Activated CD4-positive, alpha-beta T cell treated with anti-CD3 and anti-CD28 coated beads for 1 hour (primary cell): ENCODE measurements at places on chromosomes 3 and 15.

DNA sequence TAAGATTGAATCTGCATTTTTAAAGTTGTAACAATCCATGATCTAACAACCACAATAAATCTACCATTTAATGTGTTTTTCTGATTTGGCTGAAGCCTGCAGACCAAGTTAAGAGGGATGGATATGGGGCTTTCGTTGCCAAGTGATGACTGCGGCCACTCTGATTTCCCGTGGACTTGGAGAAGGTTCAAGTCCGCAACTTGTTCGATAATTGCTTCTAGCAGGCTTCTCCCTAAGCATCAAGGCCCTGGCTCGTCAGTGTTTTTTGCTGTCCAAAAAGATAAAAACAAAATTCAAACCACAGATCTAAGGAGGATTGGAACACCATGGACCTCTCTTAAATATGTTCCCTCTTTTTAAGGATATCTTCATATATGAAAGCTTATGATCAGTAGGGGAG lies 256.6 kb downstream of the CNTN3 start:
- DNase-seq = no peak

- no peak for DNase-seq
Observed at GRCh38 chr15:56683908-56684307, 49.4 kb downstream of the ZNF280D start.

- no peak for DNase-seq
Observed at GRCh38 chr3:63609408-63609807, 43.1 kb upstream of the SNTN start.

DNA sequence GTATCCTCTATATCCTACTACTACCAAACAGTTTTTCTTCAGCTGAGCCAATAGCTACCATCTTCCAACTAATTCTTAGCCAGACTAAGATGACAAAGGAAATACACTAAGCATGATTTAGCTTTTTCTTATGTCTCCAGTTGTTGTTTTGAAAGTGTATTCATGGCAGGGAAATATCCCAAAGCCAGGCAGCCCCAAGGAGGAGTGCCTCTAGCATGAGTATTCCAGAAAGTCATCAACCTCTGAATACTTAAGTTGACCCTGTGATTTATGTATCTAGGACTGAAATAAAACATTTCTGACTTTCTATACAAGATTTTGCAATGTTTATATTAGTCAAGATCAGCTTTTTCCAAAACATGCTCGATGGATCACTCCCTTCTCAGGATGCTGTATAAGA lies 449.1 kb downstream of the IL5RA start:
- DNase-seq = no peak

DNA sequence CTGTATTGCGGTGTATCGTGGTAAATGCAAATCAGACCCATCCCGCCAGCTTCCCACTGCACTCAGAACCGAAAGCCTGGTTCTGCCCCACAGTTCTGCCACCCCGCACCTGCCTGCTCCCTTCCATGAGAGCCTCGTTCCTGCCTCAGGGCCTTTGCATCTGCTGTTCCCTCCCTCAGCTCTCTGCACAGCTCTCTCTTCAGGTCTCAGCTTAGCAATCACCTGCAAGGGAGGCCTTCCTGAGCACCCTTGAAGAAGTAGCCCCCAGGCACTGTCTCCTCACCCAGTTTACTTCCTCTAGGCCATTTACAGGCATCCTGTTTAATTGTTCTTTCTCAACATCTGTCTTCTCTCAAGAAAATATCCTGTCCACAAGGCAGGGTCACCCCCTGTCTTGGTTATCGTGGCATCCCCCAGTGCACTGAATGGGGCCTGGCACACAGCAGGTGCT lies 13.3 kb upstream of the IQSEC1 start:
- DNase-seq = no peak

GRCh38 chr15:66963710-66964109 lies 101.7 kb upstream of the SMAD3 start:
- DNase-seq = no peak

DNA sequence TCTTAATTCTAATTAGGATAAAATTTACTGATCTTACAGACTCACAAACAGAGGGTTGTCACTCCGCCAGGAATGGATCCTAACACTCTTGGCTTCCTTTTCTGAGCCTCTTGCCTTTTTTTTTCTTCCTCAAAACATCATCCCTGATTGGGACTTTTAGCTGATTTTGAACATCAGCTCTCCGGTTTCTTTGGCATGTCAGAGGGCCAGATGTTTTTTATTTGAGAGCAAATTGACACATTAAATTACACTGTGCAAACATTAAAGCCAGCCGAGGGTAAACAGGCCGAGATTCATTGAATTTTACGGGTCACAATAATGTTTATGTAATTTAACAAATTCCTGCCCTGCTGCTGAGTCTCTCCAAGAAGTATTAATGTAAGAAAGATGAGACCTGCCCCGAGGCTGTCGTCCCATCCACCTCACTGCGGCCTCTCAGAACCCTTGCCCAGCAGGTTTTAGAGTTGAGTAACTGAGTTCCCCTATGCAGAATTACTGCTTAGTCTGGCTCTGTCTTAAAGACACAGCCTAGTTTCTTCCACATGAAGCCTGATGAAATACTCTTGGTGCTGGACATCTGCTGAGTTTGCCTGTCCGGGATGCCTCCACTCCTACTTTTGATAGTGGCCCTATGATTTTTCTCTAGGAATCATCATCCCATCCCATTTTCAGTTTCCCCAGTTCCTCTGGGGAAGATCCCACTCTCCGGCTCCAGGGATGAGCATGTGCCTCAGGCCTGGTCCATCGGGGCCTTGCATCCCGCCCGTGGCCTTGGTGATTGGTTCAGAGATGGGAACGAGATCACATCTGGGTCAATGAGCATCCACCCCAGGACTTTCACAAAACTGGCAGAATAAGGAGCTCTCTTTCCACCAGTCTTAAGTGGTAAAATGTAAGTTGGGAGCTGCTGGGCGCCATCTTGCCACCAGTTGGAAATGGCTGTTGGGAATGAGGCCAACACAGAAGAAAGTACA lies 226.6 kb upstream of the TLE3 start:
- DNase-seq = no peak

GRCh38 chr3:184409946-184410500 lies 30.2 kb downstream of the CHRD start:
- no peak for DNase-seq
